ENCODE measurements at places on chromosomes 3 and 15.

DNA sequence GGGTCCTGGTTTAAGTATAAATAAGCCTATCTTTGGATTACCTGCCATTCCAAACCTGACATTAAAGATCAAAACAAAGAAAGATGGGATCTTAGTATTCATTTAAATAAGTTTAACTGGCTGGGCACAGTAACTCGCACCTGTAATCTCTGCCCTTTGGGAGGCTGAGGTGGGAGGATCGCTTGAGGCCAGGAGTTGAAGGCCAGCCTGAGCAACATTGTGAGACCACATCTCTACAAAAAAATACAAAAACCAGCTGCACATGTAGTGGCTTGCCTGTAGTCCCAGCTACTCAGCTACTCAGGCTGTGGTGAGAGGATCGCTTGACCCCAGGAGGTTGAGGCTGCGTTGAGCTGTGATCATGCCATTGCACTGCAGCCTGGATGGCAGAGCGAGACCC, 176.9 kb downstream of the FNDC3B start:
- no peak for DNase-seq

- no peak for DNase-seq
These were observed 4.4 kb downstream of the PRSS50 start for GRCh38 chr3:46713050-46713897.

GRCh38 chr15:47721676-47722075, 4.4 kb downstream of the SEMA6D start:
- DNase-seq = no peak

- no peak for DNase-seq
These were observed 44.3 kb upstream of the XRN1 start for GRCh38 chr3:142492184-142492583.

- no peak for DNase-seq
These were observed 320.2 kb downstream of the CHST2 start for GRCh38 chr3:143439817-143440216.

- no peak for DNase-seq
These were observed 878 bp upstream of the RAD51 start for GRCh38 chr15:40693904-40694687.

DNA sequence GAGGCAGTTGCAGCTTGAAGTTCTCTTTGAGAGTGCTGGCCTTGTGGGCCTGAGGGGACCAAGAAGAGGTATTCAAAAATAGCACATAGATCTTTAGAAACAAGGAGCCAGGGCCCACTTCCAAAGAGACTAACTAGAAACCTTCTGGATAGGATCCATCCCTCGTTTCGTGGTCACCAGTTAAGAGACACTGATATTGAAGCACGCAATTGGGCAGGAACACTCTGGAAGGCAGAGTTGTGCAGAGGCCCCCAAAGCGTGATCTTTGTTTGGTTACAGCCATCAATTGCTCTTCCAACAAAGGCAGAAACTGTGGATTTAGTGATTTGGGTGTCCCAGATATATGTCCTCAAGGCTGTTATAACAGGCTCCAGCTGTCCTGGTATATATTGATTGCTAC, 46.7 kb upstream of the ACAN start:
- no peak for DNase-seq

All from cerebellar cortex (tissue), 1 donor.